HT-29 (cell line): ENCODE measurements at places on chromosomes 11 and 22.

- no peak for DNase-seq
Measured at GRCh38 chr22:23063539-23064380, 6.6 kb upstream of the GNAZ start.

DNA sequence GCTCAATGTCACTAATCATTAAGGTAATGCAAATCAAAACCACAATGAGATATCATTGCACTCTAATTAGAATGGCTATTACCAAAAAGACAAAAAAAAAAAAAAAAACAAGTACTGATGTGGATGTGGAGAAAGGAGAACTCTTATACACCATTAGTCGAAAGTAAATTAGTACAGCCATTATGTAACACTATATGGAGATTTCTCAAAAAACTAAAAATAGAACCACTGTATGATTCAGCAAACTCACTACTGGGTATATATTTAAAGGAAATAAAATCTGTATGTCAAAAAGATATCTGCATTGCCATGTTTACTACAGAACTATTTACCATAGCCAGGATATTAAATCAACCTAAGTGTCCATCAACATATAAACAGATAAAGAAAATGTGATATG is 265.4 kb upstream of the ARHGAP20 start:
- no peak for DNase-seq

- DNase-seq: no peak
Measured at GRCh38 chr11:68673306-68673945, 10.9 kb upstream of the GAL start.

- peak; percentile 92 for DNase-seq
Measured at GRCh38 chr11:2156416-2157182, 4.4 kb downstream of the INS start.

- DNase-seq: no peak
Measured at GRCh38 chr22:44973829-44974228, 36.0 kb downstream of the PHF21B start.
